Right ventricle myocardium inferior (tissue), 1 donor: ENCODE measurements at places on chromosomes 5 and 9.

GRCh38 chr9:93207326-93207814 is 23.4 kb downstream of the WNK2 start:
- DNase-seq: peak; percentile 74

GRCh38 chr5:123500471-123500870 is 11.5 kb upstream of the CSNK1G3 start:
- DNase-seq: no peak

DNA sequence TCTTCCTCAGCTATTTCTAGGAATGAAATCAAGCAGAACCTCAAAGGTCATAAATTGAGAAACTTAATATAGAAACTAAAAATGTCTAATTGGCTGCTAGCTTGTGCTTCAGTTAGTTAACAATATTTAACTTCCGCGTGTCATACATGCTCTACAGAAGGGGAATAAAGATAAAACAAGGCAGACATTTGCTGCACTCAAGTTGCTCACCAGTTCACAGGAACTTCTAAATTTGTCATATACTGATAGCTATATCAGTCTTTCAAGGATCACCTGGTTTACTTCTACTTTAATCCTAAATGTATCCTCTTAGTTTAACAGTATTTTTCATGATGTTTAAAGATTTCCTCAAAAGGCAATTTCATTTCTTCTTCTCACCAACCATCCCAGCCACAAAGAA is 8.4 kb downstream of the CCNH start:
- DNase-seq: no peak

GRCh38 chr5:89128906-89129625 is 246.1 kb upstream of the MEF2C start:
- DNase-seq: no peak

DNA sequence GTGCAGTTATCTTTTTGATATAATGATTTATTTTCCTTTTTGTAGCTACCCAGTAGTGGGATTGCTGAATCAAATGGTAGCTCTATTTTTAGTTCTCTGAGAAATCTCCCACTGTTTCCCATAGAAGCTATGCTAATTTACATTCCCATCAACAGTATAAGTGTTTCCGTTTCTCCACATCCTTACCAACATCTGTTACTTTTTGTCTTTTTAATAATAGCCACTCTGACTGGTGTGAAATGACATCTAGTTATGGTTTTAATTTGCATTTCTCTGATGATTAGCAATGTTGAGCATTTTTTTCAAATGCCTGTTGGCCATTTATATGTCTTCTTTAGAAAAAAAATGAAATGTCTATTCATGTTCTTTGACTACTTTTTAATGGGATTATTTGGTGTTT is 94.7 kb downstream of the SERINC5 start:
- DNase-seq: no peak

DNA sequence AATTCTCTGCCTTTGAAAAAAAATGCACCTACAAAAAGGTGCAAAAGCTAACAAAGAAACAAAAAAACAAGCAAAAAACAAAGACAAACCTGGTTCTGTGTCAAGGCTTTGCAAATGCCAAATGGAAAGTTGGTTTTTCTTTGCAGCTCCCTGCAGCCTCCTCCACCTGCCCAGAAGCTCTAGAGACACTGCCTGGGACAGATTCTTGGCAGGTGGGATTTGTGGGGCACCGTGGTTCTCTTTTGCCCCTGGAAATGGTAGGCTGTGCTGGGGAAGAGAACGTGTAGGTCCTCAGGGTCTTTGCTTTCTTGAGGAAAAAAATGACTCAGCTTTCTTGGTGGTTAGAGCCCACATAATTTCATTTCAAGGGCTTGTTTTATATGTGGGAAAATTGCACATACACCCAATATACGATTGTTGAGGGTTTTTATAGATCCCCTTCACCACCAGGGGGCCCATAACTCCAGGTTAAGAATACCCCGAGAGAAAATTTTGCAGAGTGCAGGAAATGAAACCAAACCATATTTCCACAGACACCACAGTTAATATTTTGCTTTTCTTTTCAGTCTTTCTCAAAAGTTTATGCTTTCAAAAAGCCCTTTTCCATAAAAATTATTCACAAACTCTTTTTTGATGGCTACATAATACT is 58.7 kb downstream of the NXNL2 start:
- DNase-seq: no peak

DNA sequence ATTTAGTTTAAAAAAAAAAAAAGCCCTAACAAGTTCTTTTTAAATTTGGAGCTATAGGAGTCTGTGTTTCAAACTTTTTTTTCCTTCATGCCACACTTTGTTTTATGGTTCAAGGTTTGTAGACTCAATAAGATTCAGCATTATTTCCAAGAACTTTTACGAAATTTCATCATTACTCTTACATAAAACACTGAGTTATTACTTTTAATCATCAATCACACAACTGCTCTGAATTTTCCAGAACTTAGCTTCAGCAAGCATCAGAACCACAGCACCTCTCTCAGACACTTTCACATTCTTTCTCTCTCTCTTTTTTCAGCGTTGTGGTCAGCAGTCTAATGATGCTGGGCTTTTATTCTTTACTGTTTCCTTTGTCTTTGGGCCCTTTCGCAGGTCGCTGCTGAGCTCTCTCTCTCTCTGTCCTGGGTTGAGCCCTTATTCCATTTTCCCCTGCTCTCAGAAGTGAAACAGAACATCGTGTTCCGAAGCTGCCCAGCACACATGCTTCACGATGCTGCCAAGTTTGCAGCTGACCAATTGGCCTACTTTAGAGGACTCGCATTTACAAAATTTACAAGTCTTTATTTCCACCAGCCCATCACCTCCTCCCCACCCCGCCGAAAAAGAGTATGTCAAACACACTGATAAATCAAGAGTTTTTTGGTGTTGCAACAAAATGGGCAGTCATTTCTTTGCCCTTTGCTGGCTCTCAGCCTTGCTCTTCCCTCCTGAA is 44.6 kb upstream of the PIK3R1 start:
- peak; percentile 74 for DNase-seq
